ENCODE measurements at places on chromosomes 3 and 15. TPM values are rescaled to one million over a fixed set of nuclear protein-coding genes. Genes with fewer than 3 reads are reported as not detected.

SLC28A2 gene
- not detected for total RNA-seq

KCNMB2 gene
- 0.27 TPM for total RNA-seq

CPNE4 gene
- not detected for total RNA-seq

CASR gene
- total RNA-seq, result not detected

MNS1 gene
- total RNA-seq, result 1.5 TPM

GPR27 gene
- total RNA-seq, result 5.5 TPM

LNP1 gene
- total RNA-seq, result 2.2 TPM

CHRNA5 gene
- 1.6 TPM for total RNA-seq

KNL1 gene
- 4.7 TPM for total RNA-seq

GXYLT2 gene
- 140 TPM for total RNA-seq

EOGT gene
- 28.9 TPM for total RNA-seq

GRCh38 chr3:61686228-61686648 is 124.9 kb downstream of the PTPRG start:
- no peak overlapping the region for H3K27ac ChIP-seq
- H3K36me3 ChIP-seq, result no peaks in the 10 kb centered on the region
- no peak overlapping the region for H3K4me3 ChIP-seq
- H3K27me3 ChIP-seq, result no peaks in the 10 kb centered on the region
- peaks cover 25% of the 10 kb centered on the region for H3K4me1 ChIP-seq
- no peak for DNase-seq

GRCh38 chr3:52119099-52119498 is 35.1 kb downstream of the POC1A start:
- H3K4me1 ChIP-seq, result peaks cover 3% of the 10 kb centered on the region
- no peak overlapping the region for H3K27ac ChIP-seq
- DNase-seq, result peak; percentile 33
- H3K36me3 ChIP-seq, result peaks cover 5% of the 10 kb centered on the region
- H3K27me3 ChIP-seq, result no peaks in the 10 kb centered on the region

GRCh38 chr3:111592143-111592542 is 3.0 kb downstream of the ZBED2 start:
- H3K27ac ChIP-seq, result peak overlapping the region; percentile 0
- peaks cover 4% of the 10 kb centered on the region for H3K36me3 ChIP-seq
- no peak for DNase-seq
- peaks cover 62% of the 10 kb centered on the region for H3K4me1 ChIP-seq

DNA sequence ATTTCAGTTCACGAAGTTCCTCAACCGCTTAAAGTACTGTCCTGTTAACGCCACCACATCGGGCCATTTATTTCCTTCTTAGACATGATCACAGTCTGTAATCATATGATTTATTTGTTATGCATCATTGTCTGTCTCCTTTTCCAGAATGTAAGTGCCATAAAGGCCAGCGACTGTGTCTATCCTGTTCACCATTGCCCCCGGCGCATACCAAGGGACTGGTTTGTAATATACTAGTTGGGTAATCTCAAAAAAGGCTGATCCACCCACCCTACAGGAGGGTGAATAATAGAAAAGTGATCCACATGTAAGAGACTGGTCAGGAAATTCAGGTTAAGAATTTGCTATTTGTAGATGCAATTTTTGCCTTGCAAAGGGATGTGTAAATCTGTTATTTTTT is 41.9 kb downstream of the SLC6A20 start:
- no peak overlapping the region for H3K4me3 ChIP-seq
- H3K36me3 ChIP-seq, result peaks cover 10% of the 10 kb centered on the region
- H3K27ac ChIP-seq, result no peak overlapping the region
- no peak for DNase-seq
- no peaks in the 10 kb centered on the region for H3K4me1 ChIP-seq
- H3K27me3 ChIP-seq, result no peaks in the 10 kb centered on the region

DNA sequence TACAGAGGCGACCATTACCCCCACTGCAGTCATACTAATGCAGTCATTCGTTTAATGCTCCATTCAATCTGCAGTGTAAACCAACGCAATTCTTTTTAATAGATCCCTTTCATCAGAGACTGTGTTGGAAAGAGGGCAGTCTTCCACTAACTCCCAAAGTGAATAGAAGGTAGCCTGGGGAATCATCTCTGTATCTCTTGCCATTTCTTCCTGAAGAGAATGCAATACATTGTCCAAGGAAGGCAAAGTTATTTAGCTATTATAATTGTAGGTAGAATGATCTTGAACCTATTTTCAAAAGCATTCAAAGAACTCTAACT is 1.3 kb upstream of the SLITRK3 start:
- no peak overlapping the region for H3K27ac ChIP-seq
- peaks cover 53% of the 10 kb centered on the region for H3K27me3 ChIP-seq

- H3K27ac ChIP-seq, result no peak overlapping the region
- H3K4me1 ChIP-seq, result peaks cover 7% of the 10 kb centered on the region
- no peak for DNase-seq
Measured at GRCh38 chr3:46490338-46491084, 7.3 kb upstream of the RTP3 start.

DNA sequence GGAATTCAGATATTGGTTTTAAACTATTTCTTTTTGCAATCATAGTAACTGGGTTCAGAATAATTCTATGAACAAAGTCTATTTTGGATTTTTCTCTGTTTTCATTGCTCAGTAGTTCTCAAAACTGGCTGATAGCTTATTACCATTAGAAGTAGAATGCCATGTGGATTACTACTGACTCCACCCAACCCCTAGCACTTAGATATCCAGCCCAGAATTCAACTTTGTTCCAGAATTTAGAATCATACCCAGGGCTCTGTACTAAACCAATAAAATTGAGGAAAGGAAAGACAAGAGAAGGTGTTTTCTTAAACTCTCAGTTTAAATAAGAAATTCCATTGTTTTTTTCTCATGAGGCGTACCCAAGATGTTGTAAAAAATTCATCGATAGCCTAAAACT is 39.0 kb upstream of the ABHD10 start:
- no peak overlapping the region for H3K27ac ChIP-seq
- no peak overlapping the region for H3K4me3 ChIP-seq
- peaks cover 29% of the 10 kb centered on the region for H3K36me3 ChIP-seq
- H3K4me1 ChIP-seq, result peaks cover 40% of the 10 kb centered on the region
- H3K27me3 ChIP-seq, result no peaks in the 10 kb centered on the region

DNA sequence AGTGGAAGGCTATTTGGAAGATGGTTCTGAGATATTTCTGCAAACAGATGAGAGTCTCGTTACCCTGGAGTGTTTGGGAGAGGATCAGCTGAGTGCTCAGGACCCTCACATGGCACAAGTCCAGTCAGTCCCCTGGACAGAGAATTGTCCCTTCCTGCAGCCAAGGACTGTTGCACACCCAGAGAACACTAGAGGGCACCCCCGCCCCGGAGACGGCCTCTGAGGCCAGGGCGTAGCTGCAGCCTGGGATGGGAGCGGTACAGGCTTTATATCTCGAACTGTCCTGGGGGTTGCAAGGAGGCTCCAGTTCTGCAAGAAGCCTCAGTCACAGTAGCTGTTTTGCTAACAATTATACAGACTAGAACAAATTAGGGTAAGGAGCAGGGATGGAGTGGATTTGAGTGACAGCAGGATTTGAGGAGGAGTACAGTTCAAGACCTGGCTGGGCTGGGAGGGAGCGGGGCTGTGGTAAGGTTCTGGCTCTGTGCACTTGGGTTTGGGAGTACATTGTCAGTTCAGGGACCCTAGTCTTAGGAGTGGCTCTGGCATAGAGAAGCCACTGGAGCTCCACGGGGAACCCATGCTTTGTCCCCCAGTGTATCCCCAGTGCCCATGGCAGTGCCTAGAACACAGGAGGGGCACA is 67.6 kb upstream of the HACD2 start:
- H3K27ac ChIP-seq, result peak overlapping the region; percentile 98
- peaks cover 60% of the 10 kb centered on the region for H3K36me3 ChIP-seq
- peaks cover 70% of the 10 kb centered on the region for H3K4me1 ChIP-seq
- no peaks in the 10 kb centered on the region for H3K27me3 ChIP-seq
- DNase-seq, result no peak

- H3K4me3 ChIP-seq, result no peak overlapping the region
- H3K27me3 ChIP-seq, result peaks cover 34% of the 10 kb centered on the region
- H3K36me3 ChIP-seq, result no peaks in the 10 kb centered on the region
- H3K27ac ChIP-seq, result no peak overlapping the region
- H3K4me1 ChIP-seq, result no peaks in the 10 kb centered on the region
- DNase-seq, result no peak
Measured at GRCh38 chr3:128935922-128936321, 56.5 kb downstream of the ACAD9 start.

GRCh38 chr3:181007262-181007661 is 17.7 kb upstream of the DNAJC19 start:
- H3K4me1 ChIP-seq, result no peaks in the 10 kb centered on the region
- DNase-seq, result no peak
- H3K27me3 ChIP-seq, result peaks cover 2% of the 10 kb centered on the region
- H3K27ac ChIP-seq, result no peak overlapping the region
- H3K4me3 ChIP-seq, result no peak overlapping the region
- no peaks in the 10 kb centered on the region for H3K36me3 ChIP-seq

DNA sequence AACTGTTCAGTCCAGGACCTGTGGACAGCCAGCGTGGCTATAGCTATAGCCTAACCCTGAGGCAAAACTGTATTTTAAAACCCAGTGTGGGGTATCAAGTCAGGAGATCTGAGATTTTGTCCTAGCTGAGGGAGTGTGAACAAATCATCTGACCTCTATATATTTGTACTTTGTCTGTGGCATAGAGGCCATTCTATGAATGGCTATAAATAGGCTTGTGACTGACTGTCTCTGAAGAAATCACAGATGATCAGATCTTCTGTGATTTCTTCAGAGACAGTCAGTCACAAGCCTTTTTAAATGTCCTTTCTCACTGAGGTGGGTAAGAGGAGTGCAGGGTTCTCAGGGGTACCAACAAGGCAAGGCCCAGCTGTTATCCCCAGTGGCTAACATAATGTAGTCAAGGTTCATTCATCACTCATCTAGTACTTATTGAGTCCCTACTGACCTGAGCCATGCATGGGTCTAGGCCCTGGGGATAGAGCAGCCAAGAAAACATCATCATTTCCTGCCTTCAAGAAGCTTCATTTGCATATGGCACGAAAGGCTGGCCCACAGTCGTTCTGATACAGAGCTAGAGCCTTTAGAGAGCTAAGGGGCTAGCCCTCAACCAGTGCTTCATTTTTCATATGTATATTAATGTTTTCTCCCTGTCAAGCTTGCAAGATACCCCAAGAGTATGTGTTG is 53.3 kb downstream of the TIPARP start:
- H3K27me3 ChIP-seq, result no peaks in the 10 kb centered on the region
- peaks cover 16% of the 10 kb centered on the region for H3K36me3 ChIP-seq
- H3K27ac ChIP-seq, result peak overlapping the region; percentile 80

DNA sequence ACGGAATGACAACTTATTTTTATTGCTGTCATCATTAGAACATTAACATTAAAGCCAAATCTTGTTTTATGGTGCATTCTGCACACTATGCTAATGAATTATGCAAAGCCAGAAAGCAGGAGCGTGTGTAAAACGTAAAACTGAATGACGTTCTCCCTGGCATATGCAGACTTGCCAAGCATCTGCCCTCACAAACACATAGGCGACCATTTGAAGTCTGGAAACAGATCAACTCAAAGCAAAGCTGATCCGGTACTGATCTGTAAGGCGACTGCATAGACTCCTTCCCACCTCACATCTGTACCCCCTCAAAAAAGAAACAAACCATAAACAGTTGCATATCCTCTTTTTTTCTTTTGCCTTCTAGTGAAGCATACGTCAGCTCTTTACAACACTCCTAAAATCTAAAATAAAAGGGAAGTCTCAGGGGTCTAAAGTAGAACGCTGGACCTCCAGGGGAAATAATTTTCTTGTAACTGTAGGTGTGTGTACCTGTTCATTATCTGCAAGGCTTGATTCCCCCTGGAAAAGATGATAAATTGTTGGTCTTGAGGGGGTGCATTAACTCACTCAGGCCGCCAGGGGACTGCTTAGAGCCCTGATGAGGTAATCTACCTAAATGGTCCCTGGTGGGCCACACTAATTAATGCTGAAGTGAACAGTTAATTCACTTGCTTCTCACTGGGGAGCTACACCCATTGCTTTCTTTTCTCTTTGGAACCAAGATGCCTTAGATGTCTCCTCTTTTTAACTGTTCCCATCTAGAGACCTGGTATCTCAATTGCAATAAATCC is 231.4 kb downstream of the CDIN1 start:
- H3K4me1 ChIP-seq, result no peaks in the 10 kb centered on the region
- H3K36me3 ChIP-seq, result no peaks in the 10 kb centered on the region

DNA sequence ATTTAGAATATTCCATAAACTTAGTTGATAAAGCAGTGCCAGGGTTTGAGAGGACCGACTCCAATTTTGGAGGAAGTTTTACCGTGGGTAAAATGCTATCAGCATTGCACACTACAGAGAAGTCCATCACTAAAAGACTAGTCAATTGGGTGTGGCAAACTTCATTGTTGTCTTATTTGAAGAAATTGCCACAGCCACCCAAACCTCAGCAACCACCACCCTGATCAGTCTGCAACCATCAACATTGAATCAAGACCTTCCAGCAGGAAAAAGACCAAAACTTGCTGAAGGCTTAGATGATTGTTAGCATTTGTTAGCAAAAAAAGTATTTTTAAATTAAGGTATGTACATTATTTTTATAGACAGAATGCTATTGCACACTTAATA is 60.5 kb downstream of the KLF13 start:
- no peak overlapping the region for H3K4me3 ChIP-seq
- H3K36me3 ChIP-seq, result peaks cover 6% of the 10 kb centered on the region
- no peaks in the 10 kb centered on the region for H3K27me3 ChIP-seq

Measured in chondrocyte (in vitro differentiated cells).